ENCODE measurements at places on chromosomes 16 and 17.

- H3K4me3 ChIP-seq = no peak overlapping the region
- peaks cover 4% of the 10 kb centered on the region for H3K27me3 ChIP-seq
- DNase-seq = no peak
Observed at GRCh38 chr17:40059729-40060475, 2.9 kb upstream of the THRA start.

DNA sequence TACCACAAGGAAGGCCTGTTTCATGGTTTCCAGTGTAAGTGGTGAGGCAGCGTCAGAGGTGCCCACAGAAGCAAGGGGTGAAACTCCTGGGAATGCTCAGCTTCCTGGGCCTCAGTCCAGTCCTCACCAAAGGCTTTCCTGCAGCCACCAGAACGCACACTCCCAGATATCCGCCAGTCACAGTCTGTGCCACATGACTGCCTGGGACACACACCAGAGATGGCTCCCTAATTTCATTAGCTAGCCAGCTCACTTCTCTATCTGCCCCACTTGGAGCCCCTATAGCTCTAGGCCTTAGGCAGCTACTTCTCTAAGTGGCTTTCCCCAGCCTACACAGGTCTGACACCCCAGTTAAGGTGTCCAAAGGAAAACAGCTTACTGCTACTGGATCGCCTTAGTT lies 77.0 kb downstream of the CYTH1 start:
- peaks cover 82% of the 10 kb centered on the region for H3K36me3 ChIP-seq
- H3K27me3 ChIP-seq = no peaks in the 10 kb centered on the region
- H3K27ac ChIP-seq = no peak overlapping the region
- no peak for DNase-seq
- no peak overlapping the region for H3K4me3 ChIP-seq

DNA sequence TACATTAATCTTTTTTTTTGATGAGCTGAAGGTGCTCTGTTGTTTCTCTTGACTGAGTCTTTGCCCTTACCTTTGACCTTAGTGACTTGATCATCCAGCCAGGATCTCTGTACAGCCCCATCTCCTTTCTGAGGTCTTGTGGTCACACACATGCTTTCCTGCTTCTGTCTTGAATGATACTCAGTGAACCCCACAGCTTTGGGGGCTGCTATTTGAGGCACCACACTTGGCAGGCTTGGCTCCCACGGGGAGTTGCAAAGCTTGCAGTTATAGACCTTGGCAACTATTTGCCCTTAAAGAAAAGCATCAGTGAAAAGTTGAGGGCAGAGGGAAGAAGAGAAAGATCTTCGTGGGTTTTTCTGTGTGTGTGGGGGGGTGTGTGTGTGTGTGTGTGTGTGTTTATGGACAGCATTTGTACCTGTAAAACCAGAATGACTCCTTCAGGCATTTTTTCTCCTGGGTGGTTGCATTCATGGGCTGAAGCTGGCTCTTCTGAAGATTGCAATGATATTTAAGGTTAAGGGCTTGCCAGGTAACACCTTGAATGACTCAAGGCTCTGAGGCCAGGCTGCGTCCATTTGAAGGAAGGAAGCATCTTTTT lies 101.6 kb downstream of the MSI2 start:
- peaks cover 10% of the 10 kb centered on the region for H3K4me1 ChIP-seq
- no peaks in the 10 kb centered on the region for H3K27me3 ChIP-seq
- no peak overlapping the region for H3K4me3 ChIP-seq
- DNase-seq = no peak

- H3K27me3 ChIP-seq = no peaks in the 10 kb centered on the region
- no peak overlapping the region for H3K4me3 ChIP-seq
- H3K4me1 ChIP-seq = no peaks in the 10 kb centered on the region
- no peaks in the 10 kb centered on the region for H3K36me3 ChIP-seq
Observed at GRCh38 chr16:72349719-72350118, 177.8 kb upstream of the PMFBP1 start.

- H3K4me1 ChIP-seq = peaks cover 21% of the 10 kb centered on the region
- H3K36me3 ChIP-seq = no peaks in the 10 kb centered on the region
- DNase-seq = no peak
- no peaks in the 10 kb centered on the region for H3K27me3 ChIP-seq
Observed at GRCh38 chr16:58128181-58128631, 975 bp downstream of the CFAP20 start.

- no peak for DNase-seq
- no peak overlapping the region for H3K27ac ChIP-seq
- H3K27me3 ChIP-seq = no peaks in the 10 kb centered on the region
- H3K4me3 ChIP-seq = no peak overlapping the region
- no peaks in the 10 kb centered on the region for H3K4me1 ChIP-seq
Observed at GRCh38 chr16:77833921-77834634, 45.7 kb downstream of the VAT1L start.

GRCh38 chr17:66416207-66416940 lies 114.0 kb downstream of the PRKCA start:
- DNase-seq = no peak
- no peaks in the 10 kb centered on the region for H3K27me3 ChIP-seq
- H3K36me3 ChIP-seq = no peaks in the 10 kb centered on the region
- H3K4me1 ChIP-seq = peaks cover 10% of the 10 kb centered on the region
- no peak overlapping the region for H3K4me3 ChIP-seq
- no peak overlapping the region for H3K27ac ChIP-seq

DNA sequence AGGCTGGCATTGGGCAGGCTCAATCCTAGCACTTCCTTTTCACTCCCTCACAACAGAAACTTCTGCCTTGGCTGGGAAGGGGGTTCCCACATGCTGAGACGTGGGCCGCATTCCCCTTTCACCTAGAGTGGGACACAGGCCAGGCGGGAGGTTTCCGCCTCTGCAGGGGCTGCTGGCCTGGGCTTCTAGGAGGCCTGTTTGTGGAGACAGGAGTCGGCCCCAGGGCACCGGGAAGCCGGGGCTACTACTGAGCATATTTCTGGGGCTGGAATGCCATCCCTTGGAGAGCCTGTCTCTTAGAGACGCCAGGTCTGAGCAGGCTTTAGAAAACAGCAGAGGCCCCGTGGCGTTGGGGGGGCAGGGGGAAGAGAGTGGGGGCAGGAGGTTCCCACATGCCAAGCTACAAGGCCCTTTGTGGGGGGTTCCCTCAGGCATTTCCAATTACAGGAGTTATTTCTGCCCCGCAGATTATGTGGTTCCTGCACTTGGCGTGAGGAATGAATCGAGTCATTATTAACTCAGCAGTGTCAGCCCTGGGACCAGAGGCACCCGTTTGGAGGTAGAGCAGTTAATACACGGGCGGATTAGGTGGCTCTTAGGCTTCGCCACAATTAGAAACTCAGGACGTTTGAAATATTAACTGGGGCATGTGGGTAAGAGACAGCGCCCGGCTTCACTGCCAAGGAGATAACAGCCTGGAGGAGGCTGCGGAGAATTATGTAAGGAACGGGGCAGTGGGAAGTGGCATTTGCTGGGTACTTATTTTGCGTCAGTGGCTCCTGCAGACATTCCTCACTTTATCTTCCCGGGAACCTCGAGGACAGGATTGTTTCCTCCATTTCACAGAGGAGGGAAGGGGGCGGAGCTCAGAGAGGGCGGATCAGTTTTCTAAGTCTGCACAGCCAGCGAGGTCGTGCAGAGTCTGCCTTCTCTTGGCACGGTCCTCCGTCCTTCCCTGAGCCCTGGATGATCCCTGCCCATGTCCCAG lies 162.5 kb downstream of the MAF start:
- H3K4me3 ChIP-seq = no peak overlapping the region
- no peaks in the 10 kb centered on the region for H3K36me3 ChIP-seq
- H3K27me3 ChIP-seq = peaks cover 2% of the 10 kb centered on the region
- H3K27ac ChIP-seq = no peak overlapping the region
- no peak for DNase-seq

DNA sequence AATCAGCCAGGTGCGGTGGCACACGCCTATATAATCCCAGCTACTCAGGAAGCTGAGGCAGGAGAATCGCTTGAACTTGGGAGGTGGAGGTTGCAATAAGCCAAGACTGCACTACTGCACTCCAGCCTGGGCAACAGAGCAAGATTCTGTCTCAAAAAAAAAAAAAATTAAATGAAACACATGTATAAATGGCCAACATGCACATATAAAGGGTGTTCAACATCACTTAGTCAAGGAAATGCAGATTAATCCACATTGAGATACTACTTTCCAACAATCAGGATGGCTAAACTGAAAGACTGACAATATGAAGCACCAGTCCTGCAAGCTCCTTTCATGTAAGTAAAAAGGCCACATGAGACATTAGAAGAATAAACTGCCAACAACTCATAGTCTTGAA lies 20.5 kb downstream of the USP32 start:
- H3K4me3 ChIP-seq = peak overlapping the region; percentile 71
- H3K27ac ChIP-seq = peak overlapping the region; percentile 27

GRCh38 chr16:81669473-81670350 lies 109.4 kb upstream of the PLCG2 start:
- no peak for DNase-seq
- no peaks in the 10 kb centered on the region for H3K4me1 ChIP-seq
- H3K36me3 ChIP-seq = peaks cover 98% of the 10 kb centered on the region
- no peak overlapping the region for H3K4me3 ChIP-seq
- H3K27me3 ChIP-seq = no peaks in the 10 kb centered on the region

- H3K27me3 ChIP-seq = no peaks in the 10 kb centered on the region
- no peak overlapping the region for H3K4me3 ChIP-seq
- H3K4me1 ChIP-seq = no peaks in the 10 kb centered on the region
Observed at GRCh38 chr16:77960766-77961165, 61.6 kb upstream of the CLEC3A start.

GRCh38 chr17:187130-187529 lies 5.7 kb upstream of the DOC2B start:
- no peaks in the 10 kb centered on the region for H3K36me3 ChIP-seq
- peaks cover 14% of the 10 kb centered on the region for H3K4me1 ChIP-seq
- DNase-seq = no peak
- peaks cover 29% of the 10 kb centered on the region for H3K27me3 ChIP-seq
- no peak overlapping the region for H3K27ac ChIP-seq

DNA sequence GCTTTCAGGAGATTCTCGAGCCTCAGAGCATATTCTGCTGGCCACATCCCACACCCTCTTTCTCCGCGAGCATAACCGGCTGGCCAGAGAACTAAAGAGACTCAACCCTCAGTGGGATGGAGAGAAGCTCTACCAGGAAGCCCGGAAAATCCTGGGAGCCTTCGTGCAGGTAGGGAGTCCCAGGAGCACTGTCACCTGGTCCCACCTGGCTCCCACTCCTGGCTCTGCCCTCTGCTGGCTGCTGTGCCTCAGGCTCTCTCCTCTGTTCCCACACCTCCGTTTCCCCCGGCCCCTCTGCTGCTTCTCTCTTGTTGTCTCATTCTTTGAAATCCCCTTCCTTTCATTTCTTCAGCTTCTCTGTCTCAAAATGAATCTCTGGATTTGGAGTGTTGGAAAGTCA lies 16.4 kb downstream of the LPO start:
- no peak overlapping the region for H3K27ac ChIP-seq
- DNase-seq = no peak
- no peak overlapping the region for H3K4me3 ChIP-seq
- H3K4me1 ChIP-seq = peaks cover 3% of the 10 kb centered on the region
- peaks cover 45% of the 10 kb centered on the region for H3K27me3 ChIP-seq

GRCh38 chr16:78543023-78543422 lies 443.6 kb downstream of the WWOX start:
- no peaks in the 10 kb centered on the region for H3K27me3 ChIP-seq
- no peak overlapping the region for H3K27ac ChIP-seq
- DNase-seq = no peak
- peaks cover 7% of the 10 kb centered on the region for H3K4me1 ChIP-seq

- H3K27ac ChIP-seq = no peak overlapping the region
- DNase-seq = no peak
- no peak overlapping the region for H3K4me3 ChIP-seq
- H3K27me3 ChIP-seq = peaks cover 96% of the 10 kb centered on the region
- peaks cover 3% of the 10 kb centered on the region for H3K4me1 ChIP-seq
Observed at GRCh38 chr17:38585056-38585917, 20.5 kb downstream of the SRCIN1 start.

- no peaks in the 10 kb centered on the region for H3K27me3 ChIP-seq
Observed at GRCh38 chr16:58678716-58679115, 5.9 kb downstream of the SLC38A7 start.

DNA sequence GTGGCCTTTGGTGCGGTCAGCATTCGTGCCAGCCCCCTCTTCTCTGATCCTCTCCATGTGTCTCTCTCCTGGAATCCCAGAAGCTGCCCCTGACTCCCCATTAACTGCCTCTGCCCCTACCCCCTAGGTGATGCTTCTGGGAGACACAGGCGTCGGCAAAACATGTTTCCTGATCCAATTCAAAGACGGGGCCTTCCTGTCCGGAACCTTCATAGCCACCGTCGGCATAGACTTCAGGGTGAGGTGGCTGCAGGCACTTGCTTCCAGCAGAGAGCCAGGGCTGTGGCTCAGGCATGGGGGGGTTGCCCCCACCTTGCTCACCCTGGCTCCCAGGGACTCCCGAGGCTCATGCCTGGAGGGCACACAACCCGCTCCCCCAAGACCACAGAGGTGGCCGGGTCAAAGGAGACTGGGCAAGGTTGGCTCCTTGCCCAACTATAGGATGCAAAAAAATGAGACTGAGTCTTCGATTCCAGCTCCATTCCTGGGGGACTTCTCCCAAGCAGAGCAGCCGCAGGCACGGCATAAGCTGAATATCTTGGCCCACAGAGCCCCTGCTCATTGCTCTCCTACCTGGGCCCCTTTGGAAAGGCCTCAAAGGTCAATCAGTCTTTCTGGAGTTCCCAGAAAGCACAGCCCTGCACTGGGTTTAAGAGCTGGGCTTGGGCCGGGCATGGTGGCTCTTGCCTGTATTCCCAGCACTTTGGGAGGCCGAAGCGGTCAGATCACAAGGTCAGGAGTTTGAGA lies 3.8 kb downstream of the RAB37 start:
- no peaks in the 10 kb centered on the region for H3K27me3 ChIP-seq
- no peak overlapping the region for H3K27ac ChIP-seq
- H3K4me1 ChIP-seq = peaks cover 88% of the 10 kb centered on the region
- no peaks in the 10 kb centered on the region for H3K36me3 ChIP-seq

GRCh38 chr16:88901718-88902337 lies 35.4 kb upstream of the PABPN1L start:
- H3K4me3 ChIP-seq = no peak overlapping the region
- no peaks in the 10 kb centered on the region for H3K27me3 ChIP-seq
- peaks cover 8% of the 10 kb centered on the region for H3K4me1 ChIP-seq
- peaks cover 70% of the 10 kb centered on the region for H3K36me3 ChIP-seq
- no peak for DNase-seq

DNA sequence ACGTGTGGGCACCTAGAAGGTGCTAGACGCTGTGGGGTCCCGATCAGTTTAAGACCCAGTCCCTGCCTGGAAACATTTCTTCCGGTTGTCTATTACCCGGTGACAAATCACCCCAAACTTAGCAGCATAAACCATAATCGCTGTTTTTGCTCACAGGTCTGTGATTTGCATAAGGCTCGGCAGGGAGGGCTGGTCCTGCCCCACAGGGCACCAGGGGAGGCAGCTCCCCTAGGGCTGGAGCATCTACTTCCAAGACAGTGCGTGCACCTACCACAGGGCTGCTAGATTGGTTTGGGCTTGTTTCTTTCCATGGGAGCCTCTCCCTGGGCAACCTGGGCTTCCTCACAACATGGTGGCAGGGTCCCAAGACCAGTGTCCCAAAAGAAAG lies 214.5 kb upstream of the CIBAR2 start:
- H3K27ac ChIP-seq = no peak overlapping the region
- peaks cover 34% of the 10 kb centered on the region for H3K27me3 ChIP-seq
- H3K36me3 ChIP-seq = no peaks in the 10 kb centered on the region

GRCh38 chr16:27085182-27085581 lies 18.5 kb downstream of the C16orf82 start:
- no peaks in the 10 kb centered on the region for H3K27me3 ChIP-seq
- H3K4me3 ChIP-seq = no peak overlapping the region
- no peaks in the 10 kb centered on the region for H3K4me1 ChIP-seq
- no peaks in the 10 kb centered on the region for H3K36me3 ChIP-seq

- peaks cover 23% of the 10 kb centered on the region for H3K4me1 ChIP-seq
- no peak overlapping the region for H3K4me3 ChIP-seq
Observed at GRCh38 chr17:49496183-49496866, 1.2 kb downstream of the NGFR start.

- H3K36me3 ChIP-seq = peaks cover 27% of the 10 kb centered on the region
- H3K27me3 ChIP-seq = peaks cover 21% of the 10 kb centered on the region
- H3K27ac ChIP-seq = no peak overlapping the region
- no peak for DNase-seq
- H3K4me3 ChIP-seq = peak overlapping the region; percentile 80
Observed at GRCh38 chr16:1613211-1613622, 1.1 kb downstream of the CRAMP1 start.
